ENCODE measurements at places on chromosomes 6 and 20.
A peak's percentile ranks its signal among the peaks of the same experiment; 100 is the strongest.

DNA sequence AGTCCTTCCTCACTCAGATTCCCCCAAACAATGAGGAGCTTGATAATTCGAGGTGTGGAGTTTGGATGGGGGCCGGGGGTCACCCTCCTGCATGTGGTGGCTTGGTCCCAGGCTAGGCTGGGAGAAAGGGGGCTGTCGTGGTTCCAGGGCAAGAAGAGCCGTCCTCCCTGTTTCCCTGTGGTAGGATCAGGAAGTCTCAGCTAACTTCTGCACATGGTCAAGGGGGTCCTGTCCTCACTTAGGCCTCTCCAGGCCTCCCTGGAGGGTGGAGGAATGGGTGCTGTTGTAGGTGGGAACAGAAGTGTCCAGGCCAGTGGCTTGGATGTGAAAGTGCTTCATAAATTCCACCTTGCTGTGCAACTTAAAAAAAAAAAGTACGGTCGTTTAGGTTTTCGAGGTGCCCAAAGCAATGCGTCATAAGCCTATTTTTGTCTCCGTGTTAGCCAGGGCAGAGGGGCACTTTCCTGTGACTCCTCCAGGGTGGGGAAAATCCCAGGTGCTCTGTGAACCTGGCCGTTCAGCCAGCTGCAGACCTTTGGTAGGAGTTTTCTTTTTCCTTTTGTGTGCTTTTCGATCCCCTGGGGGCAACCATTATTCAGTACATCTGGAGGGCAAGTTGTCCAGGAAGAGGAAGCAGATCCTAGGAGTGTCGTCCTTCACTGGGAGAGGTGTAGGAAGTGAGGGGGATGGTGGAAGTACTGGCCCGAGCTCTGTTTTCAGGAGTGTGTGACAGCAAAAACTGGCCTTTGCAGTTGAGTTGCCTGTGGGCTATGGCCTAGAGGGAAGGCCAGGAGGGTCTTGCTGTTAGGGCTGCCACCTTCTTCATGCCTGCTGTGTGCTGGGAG lies 9.6 kb downstream of the IGF2R start:
- peak; percentile 33 for DNase-seq

DNA sequence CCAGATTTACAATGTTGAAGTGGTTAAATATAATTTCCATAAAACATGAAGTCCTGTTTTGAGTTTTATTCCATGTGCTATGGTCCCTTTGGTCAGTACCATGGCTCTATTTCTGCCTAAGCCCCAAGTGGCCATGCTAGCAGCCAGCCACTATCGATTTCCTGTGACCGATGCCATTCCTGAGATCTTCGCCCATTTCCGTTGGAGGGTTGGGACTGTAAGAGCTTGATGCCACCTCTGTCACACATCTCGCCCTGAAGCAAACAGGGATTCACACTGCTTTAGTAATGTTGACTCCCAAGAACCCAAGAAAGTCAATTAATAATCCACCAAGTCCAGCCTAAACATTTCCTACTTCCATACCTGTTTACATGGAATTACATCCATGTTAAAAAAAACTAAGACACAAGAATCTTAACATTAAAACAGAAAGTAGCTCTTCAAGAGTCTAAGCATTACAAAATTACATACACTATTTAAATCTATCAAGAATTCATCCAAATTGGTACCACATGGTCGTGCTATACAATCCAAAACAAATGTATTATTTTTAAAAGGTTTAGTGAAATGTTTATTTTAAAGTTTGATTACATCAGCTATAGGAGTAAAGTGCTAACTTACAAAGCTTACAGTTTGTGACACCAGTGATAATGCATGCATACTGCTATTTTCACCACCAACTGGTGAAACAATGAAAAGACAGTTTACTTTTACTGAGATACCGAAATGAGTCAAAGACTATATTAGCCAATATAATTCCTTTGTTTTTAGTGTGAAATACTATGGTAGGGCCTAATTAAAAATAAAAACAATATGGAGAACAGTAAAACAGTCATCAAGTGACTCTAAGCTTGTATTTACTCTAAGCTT lies 2.5 kb downstream of the RBM39 start:
- no peak for DNase-seq

DNA sequence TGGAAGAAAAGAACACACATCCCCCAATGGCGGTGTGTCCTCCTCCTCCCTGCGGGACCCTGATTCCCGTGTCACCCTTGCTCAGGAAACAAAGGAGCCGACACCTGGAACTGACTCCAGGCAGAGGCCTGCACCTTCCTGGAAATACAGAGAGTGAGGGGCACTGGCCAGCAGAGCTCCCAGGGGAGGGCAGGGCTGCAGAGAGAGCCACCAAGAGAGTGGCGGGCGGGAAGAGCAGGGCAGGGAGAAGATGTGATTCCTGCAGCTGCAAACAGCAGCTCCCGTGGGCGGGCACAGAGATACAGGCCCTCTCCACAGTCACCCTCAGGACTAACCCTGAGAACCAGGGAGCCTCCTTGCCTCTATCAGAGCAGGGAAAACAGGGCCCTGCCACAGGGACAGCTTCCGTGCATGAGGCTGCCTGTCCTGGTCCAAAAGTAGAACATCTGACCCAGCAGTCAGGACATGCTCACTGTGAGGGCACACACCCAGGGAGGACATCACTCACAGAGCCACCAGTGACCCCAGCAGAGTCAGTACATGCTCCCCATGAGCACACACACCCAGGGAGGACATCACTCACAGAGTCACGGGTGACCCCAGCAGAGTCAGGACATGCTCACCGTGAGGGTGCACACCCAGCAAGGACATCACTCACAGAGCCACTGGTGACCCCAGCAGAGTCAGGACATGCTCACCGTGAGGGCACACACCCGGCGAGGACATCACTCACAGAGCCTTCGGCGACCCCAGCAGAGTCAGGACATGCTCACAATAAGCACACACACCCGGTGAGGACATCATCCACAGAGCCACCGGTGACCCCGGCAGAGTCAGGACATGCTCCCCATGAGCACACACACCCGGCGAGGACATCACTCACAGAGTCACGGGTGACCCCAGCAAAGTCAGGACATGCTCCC lies 193.1 kb downstream of the DLL1 start:
- DNase-seq, result no peak

DNA sequence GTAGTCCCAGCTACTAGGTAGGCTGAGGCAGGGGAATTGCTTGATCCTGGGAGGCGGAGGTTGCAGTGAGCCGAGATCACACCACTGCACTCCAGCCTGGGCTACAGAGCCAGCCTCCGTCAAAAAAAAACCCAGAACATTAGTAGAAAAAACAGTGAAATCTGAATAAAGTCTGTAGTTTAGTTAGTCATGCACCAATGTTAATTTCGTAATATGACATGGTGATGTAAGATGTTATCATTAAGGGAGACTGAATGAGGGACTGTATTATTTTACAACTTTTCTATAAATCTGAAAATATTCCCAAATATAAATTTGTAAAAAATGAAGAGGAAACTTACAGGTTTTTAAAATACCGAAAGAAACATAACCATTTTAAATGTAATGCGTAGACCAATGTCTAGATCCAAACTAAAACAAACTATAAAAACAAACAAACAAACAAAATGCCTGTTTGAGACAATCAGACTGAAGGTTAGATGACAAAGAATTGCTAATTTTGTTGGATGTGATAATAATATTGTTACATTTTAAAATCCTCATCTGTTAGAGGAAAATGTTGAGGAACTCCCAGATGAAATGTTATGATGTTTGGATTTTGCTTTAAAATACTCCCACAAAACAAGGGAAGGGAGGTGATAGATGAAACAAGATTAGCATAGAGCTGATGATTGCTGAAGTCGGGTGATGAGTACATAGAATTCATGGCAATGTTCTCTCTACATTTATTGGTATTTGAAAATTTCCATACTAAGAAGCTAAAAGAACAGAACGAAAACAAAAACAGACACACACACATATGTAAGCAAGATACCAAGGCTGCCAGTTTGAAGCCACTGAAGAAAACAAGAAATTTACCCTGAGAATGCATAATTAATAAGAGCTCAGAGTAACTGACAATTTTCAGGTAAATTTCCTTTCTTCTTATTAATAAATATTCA lies 1.8 kb downstream of the GSTA4 start:
- DNase-seq, result no peak

DNA sequence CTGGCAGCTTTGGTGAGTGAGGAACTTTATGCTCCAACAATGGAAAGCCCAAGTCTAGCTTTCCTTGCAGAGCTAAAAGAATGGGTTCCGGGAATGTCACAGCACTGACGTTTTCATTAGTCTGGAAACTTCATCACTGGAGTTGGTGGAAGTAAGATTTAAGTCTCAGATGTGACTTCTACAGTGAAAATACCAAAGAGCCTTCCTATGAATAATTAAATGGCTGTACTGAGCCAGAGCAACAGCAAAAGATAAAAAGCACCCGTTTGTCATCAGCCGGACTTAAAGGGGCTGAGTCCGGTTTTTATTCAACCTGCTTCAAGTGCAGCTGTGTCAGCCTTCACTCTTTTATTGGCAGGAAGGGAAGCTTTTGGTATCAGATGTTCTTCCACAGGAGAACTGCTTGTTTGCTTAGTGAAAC lies 46.5 kb upstream of the SHLD1 start:
- no peak for DNase-seq

DNA sequence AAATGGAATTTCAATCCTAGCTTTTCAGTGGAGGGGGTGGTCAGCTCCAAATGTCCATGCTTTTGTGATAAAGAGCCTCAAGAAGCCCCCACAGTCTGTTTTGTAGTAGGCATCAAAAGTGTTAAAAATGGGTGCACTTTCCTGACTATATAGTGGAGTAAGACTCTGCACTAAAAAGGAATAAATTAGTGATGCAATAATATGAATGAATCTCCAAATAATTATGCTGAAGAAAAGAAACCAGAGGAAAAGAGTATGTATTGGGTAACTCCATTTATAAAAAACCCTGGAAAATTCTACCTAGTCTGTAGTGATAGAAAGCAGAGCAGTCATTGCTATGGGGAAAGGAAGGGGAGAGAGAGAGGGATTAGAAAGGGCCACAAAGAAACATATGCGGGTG lies 310.4 kb upstream of the SUPT3H start:
- DNase-seq, result no peak

DNA sequence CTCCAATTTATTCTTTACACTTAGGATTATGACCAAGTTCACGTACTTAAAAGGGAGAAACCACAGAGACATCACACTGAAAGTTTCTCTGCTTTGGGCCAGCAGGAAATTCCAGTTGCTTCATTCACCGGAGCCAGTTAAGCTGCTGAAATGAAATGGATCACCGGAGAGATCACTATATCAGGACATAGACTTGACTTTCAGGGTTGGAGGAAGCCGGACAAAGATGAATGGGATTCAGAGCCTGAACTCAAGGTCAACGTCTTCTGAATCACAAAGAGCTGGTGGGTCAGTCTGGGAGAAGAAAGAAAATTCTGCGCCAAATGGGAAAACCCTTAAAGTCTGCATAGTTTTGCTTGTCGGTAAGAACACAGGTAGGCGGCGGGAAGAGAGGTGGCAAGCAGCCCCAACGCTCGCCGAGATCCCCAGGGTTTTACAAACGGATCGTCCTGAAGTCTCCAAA lies 81.9 kb upstream of the CCDC28A start:
- DNase-seq, result no peak

DNA sequence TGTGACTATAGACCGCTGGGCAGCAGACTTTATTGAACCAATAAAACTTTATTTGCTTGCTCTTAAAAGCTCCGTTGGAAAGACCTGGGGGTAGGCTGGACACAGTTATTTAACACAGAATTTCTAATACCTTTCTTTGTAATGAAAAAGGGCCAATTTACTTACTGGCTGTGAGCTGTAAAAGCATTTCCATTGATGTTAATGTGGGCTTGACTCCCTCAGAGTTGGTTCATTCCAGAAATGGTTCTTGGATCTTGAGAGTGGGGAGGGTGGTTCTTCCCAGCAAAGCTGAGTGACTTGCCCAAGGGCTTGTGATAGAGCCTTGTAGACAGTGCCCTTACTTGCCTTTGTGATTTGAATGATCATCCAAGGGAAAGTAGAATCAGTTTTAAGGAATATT lies 100.6 kb downstream of the SOX4 start:
- no peak for DNase-seq

GRCh38 chr20:6919792-6920468 lies 152.4 kb downstream of the BMP2 start:
- DNase-seq, result no peak

DNA sequence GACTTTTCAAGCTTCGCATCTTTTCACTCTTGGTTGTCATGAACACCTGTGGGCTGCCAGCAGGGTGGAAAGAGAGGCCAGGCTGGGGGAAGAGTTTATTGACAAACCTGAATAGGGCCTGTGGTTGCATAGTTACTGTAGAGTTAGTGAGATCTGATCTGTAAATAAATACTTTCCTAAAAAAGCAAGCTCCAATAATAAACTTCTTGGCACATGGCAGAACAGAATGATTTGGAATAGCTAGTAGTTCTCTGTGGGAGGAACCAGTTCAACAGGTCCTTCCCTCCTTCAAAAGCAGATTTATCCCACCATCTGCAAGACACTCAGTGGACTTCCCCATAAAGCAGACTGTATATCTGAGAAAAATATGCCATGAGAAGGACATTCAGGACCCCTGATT lies 445.0 kb downstream of the HACE1 start:
- DNase-seq, result no peak

DNA sequence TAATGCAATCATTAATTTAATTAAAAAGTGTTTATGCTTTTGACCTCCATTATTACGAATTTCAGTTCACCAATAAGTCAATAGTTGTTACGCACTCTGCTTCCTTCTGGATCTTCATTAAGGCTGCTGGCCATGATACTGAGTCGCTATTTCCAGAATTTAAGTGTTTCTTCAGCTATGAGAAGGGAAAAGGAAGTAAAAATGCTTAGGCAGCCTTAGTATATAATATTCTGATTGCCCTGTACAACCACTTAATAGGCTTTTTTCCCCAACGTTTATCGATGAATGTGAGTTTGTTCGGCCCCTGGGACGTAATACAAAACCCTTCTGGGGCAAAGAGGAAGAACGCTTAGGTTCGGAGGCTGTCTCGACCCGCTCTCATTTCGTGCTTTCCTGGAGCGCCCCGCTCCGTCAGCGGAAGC lies 644 bp downstream of the OARD1 start:
- DNase-seq, result no peak

DNA sequence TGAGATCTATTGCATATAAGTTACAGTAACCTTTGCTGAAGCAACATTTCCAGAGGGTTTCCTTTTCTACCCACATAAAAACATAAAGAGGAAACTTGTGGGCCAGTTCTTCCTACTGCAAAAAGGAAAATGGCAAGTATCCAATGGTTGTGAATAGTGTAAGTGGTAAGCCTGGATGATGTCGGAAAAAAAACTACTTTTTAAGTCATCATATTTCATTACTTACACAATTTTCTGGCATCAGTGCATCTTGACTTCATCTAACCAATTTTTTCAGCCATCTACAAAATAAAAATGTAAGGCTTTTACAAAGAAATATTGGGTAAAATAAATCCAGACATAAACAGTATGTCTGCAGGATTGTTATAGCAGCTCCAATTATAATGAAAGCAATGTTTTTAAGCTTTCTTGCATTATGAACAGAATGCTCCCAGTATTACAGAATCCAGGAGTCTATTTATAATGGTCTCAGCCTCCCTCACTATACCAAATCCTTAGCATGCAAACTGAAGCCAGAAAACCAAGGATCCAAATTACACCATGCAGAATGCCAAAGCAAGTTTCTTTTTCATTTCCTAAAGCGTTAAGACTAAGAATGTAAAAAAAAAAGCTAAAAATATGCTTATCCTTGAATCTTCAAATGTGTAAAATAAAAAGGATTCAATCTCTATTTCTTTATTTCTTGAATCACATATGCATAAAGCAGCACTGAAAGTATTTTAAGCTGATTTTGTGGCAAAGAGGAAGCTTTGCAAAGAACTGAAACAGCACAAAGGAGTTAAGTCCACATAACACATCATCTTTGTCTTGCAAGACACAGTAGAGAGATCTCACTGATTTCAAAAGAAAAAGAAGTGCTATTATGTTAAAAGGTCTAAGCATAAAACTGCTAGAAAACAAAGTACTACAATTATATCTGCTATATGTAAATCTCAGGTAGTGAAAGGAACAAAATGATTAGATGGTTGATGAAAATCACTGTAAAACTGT lies 126.8 kb upstream of the HMGCLL1 start:
- no peak for DNase-seq

All from effector memory CD4-positive, alpha-beta T cell (primary cell).